ENCODE measurements at places on chromosomes 7 and 10.
A peak's percentile ranks its signal among the peaks of the same experiment; 100 is the strongest.

DNA sequence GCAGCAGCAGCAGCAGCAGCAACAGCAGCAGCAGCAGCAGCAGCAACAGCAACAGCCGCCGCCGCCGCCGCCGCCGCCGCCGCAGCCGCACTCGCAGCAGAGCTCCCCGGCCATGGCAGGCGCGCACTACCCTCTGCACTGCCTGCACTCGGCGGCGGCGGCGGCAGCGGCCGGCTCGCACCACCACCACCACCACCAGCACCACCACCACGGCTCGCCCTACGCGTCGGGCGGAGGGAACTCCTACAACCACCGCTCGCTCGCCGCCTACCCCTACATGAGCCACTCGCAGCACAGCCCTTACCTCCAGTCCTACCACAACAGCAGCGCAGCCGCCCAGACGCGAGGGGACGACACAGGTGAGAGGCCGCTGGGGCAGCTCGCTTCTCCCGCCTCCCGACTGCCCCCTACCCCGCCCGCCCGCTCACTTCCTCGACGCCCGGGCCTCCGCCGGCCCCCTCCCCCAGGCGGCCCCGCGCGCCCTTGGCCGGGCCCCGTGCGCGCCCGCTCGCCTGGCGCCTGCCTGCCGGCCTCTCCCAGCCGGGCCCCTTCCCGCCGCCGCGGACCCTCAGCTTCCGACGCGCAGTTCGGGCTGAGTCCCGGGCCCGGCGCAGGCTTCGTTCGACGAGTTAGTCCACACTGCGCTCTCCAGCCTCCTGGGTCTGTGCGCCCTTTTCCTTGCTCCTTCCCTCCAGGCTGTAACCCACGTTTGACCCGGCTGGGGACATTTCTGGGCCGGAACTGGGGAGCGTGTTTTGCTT is 882 bp downstream of the DLX6 start:
- peak; percentile 15 for DNase-seq

DNA sequence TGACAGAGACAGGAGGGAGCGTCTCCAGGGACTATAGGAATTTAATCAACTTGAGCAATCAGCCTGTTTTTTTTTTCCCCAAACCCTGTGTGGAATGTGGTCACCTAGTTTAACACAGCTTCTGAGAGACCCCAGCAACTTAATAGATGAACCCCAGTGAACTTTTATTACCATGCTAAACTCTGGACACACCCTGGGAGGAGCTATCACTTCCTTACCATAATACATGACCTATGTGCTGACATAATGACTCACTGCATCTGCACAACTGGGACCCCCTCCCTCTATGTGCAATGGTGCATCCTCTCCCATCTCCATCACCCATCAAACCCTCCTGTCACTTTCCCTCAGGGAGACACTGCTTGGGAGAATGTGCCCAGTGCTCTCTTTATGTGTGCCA is 83.7 kb downstream of the EPC1 start:
- DNase-seq: no peak

DNA sequence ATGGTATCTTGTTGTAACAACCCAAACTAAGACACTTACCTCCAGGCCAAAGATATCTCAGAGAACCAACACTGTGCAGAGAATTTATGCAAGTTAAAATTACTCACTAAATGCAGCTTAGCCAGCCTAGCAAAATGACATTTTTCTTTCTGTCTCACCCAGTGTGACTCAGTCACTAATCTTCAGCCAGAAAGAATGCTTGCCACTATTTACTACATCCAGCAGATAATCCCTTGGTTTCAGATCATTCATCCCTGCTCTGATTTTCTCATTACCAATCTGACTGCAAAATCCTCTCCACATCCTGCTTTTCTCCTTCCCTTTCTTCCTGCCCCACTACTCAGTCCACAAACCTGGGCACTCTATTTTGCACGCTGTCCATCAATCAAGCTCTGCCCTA is 93.5 kb upstream of the NEBL start:
- peak; percentile 26 for DNase-seq

DNA sequence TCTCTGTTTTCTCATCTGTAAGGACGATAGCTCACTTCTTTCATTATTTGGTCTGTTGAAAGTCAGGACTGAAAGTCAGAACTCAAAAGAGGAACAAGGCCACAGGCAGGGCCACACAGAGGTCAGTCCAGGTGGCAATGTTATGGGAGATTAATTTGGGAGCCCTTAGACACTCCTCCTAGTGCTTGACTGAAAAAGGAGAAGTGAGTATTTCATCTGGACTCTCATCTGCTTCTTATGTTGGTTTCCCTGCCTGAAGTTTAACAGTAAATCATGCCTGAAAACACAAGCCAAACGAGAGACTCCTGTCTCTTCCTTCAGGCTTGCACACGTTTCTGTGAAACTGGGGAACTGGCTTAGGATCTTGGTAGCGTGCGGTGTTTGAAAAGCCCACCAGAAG is 248.5 kb downstream of the BUB3 start:
- DNase-seq: no peak

GRCh38 chr10:88064608-88065382 is 201.4 kb downstream of the PTEN start:
- peak; percentile 92 for DNase-seq

DNA sequence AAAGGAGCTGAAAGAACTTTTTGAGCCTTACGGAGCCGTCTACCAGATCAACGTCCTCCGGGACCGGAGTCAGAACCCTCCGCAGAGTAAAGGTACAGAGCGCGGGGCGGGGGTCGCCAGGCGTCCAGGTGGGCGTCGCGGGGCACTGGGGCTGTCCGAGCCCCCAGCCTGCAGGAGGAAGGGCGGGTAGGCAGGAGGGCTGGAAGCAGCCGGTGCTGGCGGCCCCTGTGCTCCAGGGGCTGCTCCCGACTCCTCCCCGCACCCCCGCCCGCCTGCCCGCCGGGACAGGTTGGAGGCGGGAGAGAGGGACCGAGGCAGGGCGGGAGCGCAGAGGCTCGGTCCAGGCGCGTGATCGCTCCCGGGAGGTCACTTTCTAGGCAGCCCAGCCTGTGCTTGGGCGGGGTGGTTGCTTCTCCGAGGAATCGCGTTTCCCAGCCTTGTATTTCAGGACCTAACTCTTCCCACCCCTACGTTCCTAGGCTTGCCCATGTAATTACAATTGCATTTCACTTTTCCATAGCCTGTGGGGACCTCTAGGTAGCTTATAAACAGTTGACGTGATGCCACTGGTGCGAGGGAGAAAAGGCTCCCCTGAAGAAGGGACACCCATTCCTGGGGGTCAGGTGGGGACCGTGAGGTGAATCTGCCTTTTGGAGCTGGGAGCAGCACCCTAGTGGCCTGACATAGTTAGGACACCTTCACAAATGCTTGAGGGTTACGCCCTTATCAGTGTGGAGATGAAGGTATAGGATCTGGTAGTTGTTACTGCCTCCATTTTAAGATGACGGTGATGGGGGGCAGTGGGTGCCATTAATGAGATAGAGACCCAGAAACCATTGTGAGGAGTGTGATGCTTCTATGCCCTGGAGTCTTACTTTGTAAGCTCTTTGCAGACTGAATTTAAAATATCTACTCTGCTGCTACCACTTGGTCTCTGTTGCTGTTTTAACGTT is 148.2 kb downstream of the CELF2 start:
- DNase-seq: no peak

- peak; percentile 25 for DNase-seq
Measured at GRCh38 chr7:81590131-81590530, 179.7 kb downstream of the HGF start.

GRCh38 chr10:86298501-86299001 is 68.0 kb downstream of the GRID1 start:
- DNase-seq: no peak

GRCh38 chr10:97393034-97393573 is 8.0 kb downstream of the RRP12 start:
- no peak for DNase-seq

DNA sequence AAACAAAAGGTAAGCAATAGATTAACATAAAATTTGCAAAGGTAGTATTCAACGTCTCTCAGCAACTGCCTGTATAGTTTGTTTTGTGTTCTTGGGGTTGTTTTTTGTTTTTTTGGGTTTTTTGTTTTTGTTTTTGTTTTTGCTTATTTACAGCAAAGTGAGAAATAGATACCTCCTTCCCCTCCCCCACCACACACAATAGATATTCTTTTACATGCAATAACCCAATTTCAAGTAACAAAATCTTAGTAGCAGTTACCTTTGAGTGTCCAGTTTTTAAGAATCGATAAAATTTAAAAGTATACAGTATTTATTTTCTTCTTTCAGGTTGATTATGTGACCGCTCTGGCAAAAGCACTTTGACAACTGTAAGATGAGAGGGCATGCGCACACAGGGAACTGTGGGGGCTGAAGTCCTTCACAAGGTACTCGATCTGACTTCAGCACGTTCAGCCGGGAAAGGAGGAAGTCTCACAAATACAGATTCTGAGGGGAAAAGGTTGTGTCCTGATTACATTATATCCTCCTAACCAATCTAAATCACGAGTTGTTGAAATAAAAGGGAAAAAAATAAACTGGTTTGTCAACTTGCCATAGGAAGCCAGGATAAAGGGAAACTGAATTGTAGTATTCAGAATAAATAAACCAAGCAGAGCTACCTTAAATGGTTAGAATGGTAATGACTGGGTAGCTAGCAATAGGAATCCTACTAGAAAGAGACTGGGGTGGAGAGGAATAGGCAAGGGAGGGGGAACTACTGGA is 47.8 kb downstream of the CPEB3 start:
- peak; percentile 39 for DNase-seq

DNA sequence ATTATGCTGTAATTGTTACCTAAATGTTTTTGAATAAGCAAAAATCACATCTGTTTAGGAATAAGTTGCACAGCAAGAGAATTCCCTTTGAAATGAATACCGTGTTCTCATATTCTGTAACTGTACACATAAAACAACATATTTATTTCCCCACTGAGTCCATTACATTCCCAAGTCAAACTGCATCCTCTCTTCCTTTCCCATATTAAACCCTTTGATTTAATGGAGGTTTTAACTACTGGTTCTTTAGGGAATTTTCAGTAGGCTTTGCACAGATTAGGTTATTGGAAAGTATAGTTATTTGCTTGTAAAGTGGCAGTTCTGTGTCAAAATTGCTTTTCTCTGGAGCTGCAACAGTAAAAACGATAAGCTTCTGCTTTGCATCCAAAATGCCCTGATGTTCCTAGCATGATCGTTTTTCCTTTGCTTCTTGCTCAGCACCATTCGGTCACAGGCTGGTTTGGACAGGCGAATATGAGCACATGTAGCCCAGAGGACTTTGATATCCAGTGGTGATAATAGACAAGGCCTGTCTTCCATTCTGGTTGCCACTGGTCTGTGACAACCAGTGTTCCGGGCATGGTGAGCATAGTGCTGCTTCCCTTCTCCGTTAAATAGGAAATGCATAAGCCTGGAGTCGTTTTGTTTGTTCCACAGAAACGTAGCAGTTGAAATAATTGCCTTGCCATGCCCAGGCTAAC is 696.1 kb downstream of the AUTS2 start:
- DNase-seq: no peak

DNA sequence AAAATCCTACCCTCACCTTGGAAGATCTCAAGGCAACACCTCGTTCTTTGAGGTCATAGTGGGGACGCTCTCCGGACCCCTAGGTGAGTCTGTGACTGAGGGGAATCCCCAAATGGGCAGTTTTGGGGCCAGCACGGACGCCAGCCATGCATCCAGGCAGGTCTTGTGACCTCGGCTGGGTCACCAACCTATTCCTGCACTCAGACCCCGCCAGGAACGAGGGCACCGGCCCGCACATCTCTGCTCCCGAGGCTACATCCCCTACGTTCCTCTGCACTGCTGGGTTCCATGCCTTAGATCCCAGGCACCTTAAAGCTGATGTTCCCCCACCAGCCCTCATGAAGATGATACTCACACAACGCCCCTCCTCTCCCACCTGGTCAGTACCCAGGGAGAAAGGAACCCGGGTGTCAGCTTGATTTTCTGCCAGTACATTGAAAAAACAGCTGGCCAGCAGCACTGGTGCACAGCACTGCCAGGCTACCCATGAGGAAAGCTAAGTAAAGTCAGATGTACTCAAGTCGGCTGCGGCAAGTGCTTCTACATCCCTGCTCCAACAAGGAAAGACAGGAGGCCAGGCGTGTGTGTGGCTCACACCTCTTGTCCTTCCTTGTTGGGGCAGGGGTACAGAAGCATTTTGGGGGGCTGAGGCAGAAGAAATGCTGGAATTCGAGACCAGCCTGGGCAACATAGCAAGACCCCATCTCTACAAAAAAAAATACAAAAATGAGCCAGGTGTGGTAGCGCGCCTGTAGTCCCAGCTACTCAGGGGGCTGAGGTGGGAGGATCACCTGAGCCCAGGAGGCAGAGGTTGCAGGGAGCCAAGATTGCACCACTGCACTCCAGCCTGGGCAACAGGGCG is 48.1 kb downstream of the DIP2C start:
- no peak for DNase-seq

GRCh38 chr7:2000153-2000687 is 232.5 kb downstream of the MAD1L1 start:
- no peak for DNase-seq

GRCh38 chr7:130021105-130021834 is 29.9 kb downstream of the ZC3HC1 start:
- DNase-seq: no peak

DNA sequence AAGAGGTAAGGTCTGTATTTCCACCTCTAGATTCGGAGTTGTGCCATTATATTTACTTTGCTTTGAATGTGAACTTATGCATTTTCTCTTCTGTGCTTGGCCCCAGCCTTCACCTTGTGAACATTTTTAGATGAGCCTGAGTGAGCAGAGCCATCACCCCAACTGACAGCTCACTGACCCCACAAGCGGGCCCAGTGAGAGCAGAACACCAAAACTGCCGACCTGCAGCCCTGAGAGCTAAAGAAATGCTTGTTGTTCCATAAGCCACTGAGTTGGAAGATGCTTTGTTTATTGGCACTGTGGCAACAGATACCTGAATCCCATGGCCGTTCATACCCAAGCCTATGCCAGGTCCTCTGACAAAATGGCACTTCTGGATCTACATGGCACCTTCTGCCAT is 37.8 kb downstream of the C10orf90 start:
- no peak for DNase-seq

DNA sequence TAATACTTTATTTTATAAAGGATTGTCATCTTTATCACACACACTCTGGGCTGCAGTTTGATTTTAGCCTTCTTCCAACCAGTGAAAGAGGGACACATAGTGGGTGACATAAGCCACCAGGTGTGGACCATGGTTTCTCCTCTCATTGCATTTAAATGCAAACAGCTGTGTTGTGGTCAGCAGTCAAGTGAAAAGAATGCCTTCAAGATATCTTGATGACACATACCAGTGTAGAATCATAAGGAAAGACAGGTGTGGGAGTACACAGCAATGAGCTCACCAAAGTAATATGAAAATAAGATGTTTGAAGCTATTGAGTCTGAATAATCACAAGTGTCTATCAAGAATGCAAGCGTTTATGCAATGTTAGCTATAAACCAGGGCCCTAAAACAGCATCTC is 580.0 kb downstream of the XPNPEP1 start:
- no peak for DNase-seq

DNA sequence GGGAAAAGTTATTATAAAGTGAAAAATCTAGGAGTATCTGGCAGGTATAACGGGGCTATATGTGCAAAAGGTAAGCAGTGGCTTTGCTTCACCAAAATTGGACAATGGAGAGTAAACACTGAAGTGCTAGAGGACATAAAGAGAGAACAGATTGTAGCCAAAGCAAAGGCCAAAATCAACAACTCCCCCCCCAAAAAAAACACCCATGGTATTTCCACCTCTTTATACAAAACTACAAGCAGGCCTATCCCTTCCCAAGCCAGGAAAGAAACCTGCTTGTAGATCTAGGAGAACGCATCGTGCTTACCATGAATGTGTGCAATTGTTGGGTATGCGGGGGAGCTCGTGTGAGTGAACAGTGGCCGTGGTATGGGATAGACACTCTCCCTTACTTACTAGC is 9.2 kb upstream of the AKR1B1 start:
- DNase-seq: no peak
